ENCODE measurements at places on chromosomes 2 and 18.

DNA sequence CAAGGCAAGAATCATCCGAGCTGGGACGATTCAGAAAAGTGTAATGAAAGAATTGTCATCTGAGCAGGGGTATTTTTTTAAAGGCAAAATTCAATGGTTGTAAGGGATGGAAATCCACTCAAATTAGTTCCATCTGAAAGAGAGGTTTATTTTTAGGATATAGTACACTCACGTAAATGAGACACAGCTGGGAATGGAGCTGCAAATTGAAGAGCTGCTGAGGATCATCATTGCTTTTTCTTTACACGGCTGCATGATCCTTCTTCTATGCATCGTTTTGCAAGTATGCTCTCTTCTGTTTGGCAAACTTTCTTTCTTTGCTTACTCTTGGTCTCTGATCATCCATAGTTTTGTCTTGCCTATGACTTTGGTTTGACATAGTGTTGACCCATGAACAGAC lies 27.4 kb upstream of the CUL3 start:
- peak; percentile 32 for DNase-seq

GRCh38 chr2:158114516-158114915 lies 12.8 kb downstream of the UPP2 start:
- DNase-seq, result no peak

DNA sequence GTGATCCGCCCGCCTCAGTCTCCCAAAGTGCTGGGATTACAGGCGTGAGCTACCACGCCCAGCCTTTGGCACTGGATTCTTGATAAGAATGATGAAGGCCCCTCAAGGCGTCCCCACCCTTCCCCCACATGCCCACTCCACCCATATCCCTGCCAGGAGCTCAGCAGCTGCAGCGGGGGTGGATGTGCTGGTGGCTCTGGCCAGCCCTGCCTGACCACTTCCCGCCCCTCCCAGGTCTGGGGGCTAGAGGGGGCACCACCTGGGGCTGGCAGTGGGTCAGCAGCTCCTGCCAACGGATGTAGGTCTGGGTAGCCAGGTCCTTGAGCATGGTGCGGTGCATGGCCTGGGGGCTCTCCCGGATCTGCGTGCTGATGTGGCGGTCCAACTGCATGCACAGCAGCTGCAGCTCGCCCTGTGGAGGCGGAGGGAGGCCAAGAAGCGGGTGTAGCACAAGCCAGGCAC lies 7.8 kb upstream of the SEMA4C start:
- DNase-seq, result no peak

GRCh38 chr2:68714866-68715265 lies 19.7 kb upstream of the ARHGAP25 start:
- no peak for DNase-seq

GRCh38 chr2:96167407-96168013 lies 22.3 kb upstream of the DUSP2 start:
- no peak for DNase-seq

DNA sequence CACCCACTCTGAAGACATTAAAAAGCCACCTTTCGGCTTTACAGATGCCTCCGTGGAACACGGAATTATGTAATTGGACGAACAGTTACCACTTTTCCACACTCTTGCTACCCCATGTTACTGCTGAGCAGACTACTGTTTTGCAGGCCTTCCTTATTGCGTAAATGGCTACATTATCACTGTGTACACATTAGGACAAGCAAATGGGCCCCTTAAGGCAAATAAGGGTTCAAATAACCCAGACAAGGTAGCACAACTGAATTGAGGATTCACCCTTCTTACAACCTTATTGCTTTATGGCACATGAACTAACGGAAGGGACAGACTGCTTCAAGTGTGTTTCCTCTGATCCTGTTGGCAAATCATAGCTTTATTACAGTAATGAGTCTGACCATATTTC lies 832.2 kb upstream of the FANCL start:
- no peak for DNase-seq

- DNase-seq, result no peak
Measured at GRCh38 chr2:182649316-182649715, 66.7 kb upstream of the DNAJC10 start.

GRCh38 chr18:74654638-74655037 lies 57.0 kb downstream of the ZNF407 start:
- DNase-seq, result no peak

DNA sequence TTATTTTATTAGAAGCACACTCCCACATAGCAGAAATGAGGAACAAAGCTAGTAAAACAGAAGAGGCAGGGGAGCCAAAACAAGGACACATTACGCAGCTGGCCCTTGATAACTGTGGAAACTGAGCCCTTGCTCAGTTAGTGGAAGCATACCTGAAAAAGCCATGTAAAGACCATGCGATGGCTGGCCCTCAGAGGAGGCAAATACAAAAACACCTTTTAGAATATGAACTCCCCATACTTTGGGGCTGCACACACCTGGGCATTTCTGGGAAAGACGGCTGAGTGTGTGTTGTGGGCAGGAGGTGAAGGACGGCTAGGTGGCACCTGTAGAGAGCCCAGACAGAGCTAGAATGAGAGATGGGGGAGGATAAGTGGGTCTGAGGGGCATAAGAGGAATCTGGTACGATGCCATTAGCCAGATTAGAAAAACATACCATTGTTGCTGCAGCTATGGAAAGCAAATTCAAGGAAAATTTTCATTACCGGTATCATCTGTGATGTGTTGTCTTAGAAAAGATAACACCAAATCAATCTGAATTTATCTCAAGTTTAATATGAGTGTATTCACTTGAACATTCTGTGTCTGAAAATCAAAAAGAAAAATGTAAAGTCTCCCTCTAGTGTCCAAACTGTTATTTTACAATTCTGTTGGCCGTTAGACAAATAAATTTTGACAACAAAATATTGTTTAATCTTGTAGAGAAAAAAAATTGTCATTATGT lies 45.2 kb upstream of the SULT1C3 start:
- DNase-seq, result no peak

- DNase-seq, result no peak
Measured at GRCh38 chr2:235810846-235811245, 317.0 kb downstream of the AGAP1 start.

GRCh38 chr2:109209941-109210340 lies 80.9 kb downstream of the SH3RF3 start:
- no peak for DNase-seq

DNA sequence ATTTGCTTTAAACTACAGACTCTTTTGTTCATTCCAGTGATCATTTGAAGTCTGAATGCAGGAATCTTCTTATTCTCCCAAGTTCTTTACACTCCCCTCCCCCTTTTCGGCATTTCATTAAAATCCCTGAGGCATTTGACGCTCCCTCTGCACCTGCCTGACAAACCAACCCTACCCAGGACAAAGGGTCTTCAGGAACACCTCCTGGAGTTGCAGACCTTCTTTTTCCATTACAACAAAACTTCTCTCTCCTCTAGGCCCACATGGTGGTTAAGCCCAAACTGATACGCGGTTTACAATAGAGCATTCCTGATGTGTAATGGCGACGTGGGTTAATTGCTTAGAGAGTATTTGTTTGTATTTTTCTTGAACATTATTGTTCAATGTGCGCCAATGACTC lies 367.4 kb downstream of the FBXO15 start:
- no peak for DNase-seq

DNA sequence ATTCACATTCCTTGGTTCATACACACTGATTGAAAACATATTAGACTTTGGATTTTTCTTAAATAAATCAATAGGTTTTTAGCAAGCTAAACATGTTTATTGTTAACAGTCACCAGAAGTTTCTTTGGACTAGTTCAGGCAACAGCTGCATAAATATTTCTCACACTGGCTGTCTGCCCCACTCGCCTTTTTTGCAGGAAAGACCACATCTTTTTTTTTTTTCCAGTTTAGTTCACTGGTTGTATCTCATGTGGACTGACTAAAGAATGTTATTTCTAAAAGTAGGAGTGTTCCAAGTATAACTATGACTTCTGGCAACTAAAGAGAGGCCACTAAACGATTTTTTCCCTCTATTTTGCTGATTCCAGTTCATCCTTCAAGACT lies 31.1 kb downstream of the SLC40A1 start:
- no peak for DNase-seq

DNA sequence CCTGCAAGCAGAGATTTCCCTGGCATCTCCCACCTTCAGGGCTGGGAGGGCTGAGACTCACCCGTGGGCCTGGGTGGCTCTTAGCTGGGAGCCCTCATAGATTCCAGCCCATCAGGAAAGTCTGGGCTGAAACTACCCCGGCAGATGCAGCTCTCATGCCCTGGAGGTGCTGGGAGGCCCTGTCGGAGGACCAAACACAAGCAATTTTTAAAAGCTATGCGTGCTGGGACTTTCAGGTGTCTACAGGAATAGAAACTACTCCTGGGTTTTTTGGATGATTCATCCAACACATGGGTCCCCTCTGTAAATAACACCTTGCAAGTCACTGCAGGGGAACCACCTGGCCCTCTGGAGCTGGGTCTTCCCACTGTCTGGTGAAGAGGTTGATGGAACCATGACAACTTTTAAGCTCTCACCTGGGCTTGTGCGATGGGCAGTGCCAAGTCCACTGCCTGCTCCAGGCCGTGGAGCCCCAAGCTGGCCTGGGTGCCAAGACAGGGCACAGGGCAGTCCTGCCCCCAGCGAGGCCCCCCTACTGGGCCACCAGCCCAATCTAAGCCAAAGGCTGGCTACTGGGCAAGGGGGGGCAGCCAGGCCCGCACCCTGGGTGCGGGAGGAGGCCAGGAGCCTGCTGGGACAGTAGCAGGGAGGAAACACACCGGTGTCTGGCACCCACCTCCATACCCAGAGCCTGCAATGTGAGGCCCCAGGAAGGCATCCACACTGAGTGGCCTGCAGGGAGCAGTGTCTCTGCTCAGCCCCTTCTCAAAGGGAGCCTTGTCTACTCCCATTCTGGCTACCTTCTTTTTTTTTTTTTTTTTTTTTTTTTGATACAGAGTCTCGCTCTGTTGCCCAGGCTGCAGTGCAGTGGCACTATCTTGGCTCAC lies 1.1 kb upstream of the GPR55 start:
- DNase-seq, result no peak

GRCh38 chr2:134919341-134920210 lies 954 bp downstream of the CCNT2 start:
- no peak for DNase-seq

DNA sequence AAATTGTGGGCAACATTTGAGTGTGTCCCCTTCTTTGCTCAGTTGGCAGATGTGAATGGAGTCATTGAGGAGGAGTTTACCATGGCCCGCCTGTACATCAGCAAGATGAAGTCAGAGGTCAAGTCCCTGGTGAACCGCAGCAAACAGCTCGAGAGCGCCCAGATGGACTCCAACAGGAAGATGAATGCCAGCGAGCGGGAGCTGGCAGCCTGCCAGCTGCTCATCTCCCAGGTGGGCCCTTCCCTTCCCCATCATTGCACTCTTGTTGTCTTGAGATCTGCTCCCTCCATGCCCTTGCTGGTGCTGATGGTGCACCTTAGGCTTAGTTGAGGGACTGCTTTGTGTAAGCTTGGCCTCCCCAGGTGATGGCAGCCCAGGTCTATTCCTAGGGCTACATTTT lies 47.5 kb upstream of the LYPD6B start:
- DNase-seq, result no peak

- peak; percentile 11 for DNase-seq
Measured at GRCh38 chr2:186919296-186919695, 70.3 kb upstream of the ZSWIM2 start.

DNA sequence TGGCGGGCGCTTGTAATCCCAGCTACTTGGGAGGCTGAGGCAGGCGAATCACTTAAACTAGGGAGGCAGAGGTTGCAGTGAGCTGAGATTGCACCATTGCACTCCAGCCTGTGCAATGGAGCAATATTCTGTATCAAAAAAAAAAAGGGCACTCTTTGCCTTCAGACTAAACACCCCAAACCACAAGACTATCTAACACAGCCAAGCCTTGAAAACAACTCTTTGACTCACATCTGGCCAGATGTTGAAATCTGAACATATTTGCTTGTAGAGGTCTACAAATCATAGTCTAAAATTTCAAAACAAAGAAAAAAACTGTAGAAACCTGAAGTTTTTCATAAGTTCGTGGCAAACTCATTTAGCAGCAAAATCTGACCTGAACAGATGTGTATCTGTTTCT lies 94.9 kb downstream of the FAM161A start:
- DNase-seq, result peak; percentile 83

DNA sequence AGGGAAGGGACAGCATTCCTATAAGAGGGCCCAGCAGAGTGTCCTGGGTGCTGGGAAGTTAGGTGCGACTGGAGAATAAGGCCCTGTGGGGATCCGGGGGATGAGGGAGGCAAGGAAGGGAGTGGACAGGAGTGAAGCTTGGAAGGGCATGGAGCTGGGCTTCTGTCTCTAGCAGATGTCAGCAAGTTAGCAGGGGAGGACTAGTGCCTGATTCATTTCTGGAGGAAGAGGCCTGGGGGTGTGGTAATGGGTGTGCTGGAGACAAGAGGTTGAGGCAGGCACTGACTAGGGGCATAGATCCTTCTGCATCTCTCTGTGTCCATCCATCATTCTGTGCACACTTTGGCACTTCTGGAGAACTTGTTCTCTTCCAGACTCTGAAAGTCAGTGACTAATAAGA lies 134.7 kb downstream of the ACOXL start:
- no peak for DNase-seq

GRCh38 chr18:4748975-4749374 lies 293.9 kb upstream of the DLGAP1 start:
- no peak for DNase-seq

DNA sequence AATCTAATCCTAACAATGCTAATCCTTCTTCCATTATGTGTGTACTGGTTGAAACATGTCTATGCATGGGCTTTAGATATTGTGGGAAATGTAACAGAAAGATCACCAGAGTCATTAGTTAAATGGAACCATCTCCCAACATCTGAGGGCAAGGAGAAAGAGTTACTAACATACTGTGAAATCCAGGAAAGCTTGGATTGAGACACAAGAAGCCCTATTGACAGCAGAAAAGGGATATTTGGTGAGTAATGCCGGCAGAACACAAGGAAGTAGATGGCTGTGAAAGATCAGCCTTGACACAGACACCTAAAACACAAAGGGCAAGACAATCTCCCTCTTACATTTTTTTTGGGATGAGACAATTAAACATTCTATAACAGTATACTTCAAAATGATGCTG lies 28.5 kb upstream of the LAMA1 start:
- no peak for DNase-seq

DNA sequence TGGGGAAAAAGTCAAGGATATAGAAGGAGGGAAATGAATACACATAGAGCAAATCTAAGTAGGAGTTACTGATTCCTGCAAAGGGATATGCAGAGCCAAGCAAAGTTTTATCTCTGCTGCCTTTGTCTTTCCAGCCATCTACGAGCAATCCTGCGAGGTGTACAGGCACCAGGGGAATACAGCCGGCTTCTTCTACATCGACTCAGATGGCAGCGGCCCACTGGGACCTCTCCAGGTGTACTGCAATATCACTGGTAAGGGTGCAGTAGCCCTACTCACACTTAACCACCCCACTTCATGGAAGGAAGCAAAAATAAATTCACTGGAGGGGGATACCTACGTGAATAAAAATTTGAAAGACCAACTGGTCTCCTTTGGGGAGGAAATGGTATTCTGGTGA lies 584.6 kb downstream of the CNTNAP5 start:
- no peak for DNase-seq

DNA sequence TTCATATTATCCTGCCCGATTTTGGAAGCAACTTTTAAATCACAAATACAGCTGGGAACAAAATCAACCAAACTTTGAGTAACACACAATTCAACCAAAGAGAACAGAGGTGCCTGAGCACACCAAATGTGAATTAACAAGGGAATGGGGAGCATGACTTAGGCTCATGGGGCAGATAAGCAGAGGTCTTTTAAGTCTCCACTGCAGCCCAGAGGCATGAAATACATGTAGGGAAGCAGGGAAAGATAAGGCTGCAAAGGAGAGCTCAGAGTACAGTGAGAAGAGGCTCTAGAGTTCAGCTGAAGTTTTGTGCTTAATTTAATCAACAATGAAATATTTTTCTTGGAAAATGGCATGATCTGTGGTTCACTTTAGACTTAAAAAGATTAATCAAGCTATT lies 49.0 kb downstream of the CYTIP start:
- no peak for DNase-seq

Measured in AG09319 (cell line).